CD4-positive, alpha-beta T cell treated with Interleukin-15 for 1 hour (primary cell): ENCODE measurements at places on chromosomes 5 and 9.

GRCh38 chr9:90423661-90424193 lies 218.9 kb downstream of the DIRAS2 start:
- DNase-seq = no peak

- DNase-seq = no peak
Observed at GRCh38 chr5:124279146-124279876, 467.1 kb downstream of the ZNF608 start.

GRCh38 chr5:64836190-64836755 lies 67.5 kb downstream of the CWC27 start:
- DNase-seq = no peak

GRCh38 chr9:672851-673250 lies 168.6 kb upstream of the DMRT1 start:
- no peak for DNase-seq

DNA sequence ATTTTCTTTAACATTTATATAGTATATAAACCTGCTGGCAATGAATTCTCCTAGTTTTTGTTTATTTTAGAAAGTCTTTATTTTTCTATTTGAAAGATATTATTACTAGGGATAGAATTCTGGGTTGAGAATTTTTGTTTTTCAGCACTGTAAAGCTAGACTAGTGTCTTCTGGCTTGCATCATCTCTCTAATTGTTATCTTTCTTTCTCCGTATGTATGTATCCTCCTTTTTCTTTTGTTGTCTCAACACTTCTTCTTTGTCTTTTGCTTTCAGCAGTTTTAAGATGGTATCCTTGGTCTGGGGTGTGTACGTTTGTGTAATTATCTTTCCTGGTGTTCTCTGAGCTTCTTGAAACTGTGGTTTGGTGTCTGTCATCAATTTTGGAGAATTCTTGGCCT lies 48.8 kb downstream of the FBXO4 start:
- DNase-seq = no peak

- no peak for DNase-seq
Observed at GRCh38 chr5:142767911-142768310, 2.3 kb upstream of the ARHGAP26 start.

DNA sequence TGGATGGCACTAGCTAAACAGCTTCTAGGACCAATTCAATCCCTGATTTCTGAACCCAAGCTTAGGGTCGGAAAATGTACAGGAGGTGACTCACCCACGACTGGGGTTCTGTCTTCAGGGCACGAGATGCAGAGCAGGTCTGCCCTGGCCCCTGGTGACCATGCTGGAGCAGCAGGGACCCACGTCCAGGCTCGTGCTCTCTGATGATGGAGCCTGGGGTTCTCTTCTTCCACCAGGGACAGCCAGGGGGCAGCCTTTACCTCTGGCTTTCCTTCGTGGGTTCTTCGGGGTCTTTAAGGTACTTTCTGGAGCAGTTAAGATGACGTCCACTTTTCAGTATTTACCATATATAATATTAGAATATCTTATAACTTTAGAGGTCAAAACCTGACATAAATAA lies 2.1 kb downstream of the CFAP77 start:
- DNase-seq = peak; percentile 22

GRCh38 chr9:135486267-135487065 lies 6.9 kb downstream of the PPP1R26 start:
- DNase-seq = no peak

DNA sequence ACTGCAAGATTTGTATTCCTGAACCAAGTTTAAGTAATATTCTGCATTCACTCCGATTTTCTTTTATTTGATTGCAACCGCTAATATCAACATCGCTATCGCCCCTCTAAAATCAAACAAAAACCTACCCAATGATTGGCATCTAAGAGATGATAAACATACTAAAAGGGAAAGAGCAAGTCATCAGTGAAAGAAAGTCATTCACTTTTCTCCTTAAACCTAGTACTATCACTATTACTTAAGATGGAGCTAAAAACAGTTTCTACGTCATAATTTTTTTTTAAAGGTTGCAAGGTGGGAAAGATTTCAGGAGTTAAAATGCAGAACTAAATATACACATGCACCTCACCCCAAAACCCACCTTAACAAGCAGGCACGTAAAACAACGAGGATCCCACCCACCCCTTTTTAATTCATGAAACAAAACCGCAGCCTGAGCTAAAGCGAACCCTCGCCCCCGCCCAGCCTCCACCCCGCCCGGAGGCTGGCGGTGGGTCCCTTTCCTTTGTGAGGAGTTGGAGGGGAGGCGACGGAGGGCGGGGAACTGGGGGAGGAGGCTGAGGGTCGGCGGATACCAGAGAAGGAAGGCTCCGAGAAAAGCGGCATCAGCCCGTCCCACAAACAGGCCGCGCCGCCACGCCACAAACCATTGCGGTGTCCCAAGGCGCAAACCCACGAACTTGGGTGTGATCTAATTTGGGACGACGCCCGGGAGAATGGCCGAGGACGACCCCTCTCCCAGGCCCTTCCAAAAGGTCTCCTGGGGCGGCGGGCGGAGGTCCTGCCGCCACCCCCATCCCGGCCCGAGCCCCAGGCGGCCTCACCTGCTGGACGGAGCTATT lies 861 bp downstream of the UBQLN1 start:
- DNase-seq = peak; percentile 66

GRCh38 chr9:113299800-113300292 lies 3.3 kb downstream of the RNF183 start:
- no peak for DNase-seq

GRCh38 chr9:128787659-128788058 lies 606 bp downstream of the TBC1D13 start:
- no peak for DNase-seq

- DNase-seq = no peak
Observed at GRCh38 chr5:53792338-53792737, 231.9 kb downstream of the NDUFS4 start.

GRCh38 chr9:68998812-68999211 lies 15.1 kb downstream of the PRKACG start:
- DNase-seq = no peak

DNA sequence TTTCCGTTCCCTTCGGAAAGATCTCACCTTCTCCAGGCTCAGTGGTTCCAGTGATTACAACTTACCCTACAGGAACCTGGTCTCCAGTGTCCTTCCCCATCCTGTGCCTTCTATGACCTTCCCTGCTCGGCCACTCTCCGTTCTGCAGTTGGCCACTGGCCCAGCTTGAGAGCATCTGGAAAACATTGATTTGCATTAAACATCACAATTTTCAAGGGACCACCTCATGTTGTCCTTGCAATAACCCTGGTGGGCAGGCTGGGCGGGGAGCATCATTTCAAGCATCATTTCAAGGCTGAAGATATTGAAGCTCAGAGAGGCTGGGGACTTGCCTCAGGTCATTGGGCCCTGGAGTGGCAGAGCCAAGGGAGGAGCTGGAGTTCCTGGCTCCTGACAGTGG lies 177.4 kb downstream of the SEC61B start:
- DNase-seq = no peak

GRCh38 chr5:143156572-143156971 lies 246.9 kb downstream of the NR3C1 start:
- no peak for DNase-seq

DNA sequence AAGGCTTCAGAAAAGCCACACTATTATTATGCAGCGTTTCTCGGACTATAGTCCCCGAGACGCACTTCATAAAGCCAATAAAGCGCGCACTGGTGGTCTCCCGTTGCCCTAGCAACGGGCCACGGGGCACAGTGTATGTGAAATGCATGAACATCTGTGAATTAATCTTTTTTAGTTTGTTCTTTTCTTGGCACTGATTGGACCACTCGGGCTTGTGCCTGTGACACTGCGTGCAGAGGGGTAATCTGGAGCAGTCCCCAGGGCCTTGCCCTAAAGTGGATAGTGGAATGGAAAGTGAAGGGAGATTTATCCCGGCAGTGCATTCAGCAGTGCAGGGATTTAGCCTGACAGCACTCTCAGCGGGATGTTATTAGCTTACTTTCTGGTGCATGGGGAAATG lies 92.1 kb downstream of the TLE4 start:
- DNase-seq = no peak

DNA sequence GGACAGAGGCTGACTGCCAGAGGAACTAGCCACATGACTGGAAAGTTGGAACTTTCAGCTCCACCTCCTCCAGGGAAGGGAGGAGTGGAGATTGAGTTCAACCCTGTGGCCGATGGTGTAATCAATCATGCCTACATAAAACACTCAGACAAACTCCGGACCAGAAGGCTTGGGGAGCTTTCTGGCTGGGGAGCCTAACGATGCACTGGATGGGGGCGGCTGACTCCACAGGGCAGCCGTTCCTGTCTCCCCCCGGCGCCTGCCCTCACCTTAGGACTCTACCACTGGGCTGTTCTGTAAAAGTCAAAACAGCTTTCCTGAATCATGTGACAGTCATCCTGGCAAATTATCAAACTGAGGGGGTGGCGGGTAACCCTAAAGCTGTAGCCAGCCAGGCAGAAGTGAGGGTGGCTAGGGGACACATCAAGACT lies 58.0 kb downstream of the GOLM1 start:
- no peak for DNase-seq

DNA sequence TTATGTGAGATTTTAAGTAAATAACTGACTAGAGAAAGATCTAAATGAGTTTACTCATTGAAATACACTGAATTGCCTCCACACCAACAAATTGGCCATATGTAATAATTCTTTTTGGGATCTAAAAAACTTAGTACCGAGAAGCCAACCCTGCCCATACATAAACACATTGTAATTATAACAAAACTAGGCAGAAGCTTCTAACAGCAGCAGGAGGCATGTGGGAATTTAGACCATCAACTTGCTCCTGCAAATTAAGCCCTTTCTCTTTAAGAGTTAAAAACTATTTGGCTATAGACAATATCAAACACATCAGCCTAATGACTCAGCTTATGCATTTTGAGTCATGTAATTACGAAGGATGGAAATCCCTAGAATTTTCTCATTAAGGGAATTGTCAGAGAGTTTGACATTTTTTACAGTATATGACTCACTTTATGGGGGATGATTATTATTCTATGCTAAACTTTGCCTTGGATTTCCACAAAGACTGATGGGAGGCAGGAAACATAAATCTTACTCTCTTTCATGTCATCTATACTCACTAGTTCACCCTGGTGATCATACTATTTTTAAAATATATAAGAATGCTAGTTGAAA lies 1.0 kb downstream of the IL7R start:
- no peak for DNase-seq

DNA sequence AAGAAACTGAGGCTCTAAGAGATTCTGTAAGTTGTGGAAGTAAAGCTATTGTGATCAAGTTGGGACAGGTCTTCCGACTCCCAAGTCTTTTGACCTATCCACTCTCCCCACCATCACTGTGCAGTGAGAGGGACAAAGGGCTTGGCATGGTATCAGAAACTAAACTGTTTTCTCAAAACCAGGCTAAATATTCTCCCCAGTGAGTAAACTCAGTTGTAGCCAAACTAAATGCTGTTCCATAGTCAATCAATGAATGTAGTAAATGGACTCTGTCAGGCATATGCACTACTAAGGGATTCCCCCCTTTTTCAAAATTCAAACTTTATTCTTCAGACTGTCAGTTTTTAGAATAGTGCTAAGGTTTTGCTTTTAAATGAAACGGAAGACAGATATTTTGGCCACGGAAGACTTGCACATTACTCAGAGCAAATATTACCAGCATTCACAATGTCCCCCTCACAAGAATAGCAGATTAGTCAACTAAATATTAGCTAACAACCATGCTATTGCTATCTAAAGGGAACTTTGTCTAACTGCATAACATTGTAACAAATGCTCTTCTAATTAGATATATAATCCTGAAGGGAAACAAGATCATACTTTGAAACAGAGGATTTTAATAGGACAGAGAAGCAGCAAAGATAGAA lies 7.1 kb downstream of the PRKAA1 start:
- DNase-seq = no peak

DNA sequence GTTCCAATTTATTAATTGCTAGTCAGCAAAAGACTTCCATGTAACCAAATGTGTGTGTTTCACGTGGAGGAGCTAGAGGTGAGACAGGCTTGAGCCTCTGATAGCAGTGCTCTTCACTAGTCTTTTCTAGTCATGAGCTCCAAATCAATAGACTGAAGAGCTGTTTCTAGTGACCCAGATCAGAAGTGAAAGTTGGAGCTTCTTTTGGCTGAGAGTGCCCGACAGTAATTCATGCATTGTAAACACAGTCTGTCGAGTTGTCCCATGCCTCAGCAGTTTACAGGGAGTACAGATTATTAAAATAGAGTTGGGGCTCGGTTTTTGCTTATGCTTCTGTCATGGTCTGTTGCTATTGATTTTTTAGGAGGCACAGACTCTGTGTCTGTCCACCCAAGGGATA lies 793.1 kb downstream of the DTWD2 start:
- DNase-seq = no peak

DNA sequence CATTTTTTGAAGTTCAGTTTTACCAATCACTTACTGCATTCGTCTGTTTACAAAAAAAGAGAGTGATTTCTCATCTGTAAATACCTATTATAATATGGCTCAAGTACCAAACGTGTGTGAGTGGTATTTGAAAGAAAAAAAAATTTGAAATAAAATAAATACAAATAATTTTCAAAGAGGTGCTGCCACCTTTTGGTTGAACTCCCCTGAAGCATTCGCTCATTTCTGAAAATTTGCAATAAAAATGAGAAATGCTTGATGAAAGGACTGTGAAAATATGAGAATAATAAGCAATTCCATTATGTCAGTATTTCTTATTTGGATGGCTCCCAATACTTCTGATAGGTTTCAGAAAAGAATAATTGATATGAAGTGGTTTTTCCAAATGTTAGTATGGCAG lies 409.9 kb downstream of the CTNND2 start:
- no peak for DNase-seq

DNA sequence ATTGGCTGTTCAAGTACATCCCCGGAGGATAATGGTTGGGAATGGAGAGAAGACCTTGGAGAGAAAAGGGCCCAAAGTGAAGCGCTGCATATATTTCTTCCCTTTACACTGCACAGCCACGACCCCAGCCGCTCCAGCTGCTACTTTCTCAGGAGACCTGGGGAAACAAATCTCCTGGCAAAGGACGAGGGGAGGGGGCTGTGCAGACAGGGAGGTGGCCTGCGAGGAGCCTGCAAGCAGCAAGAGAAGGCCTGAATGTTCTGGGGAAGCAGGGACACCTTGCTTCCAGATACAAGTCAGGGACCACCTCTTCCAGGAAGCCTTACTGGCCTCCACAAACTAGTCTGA lies 739 bp upstream of the PDLIM4 start:
- no peak for DNase-seq
